ENCODE measurements at places on chromosomes 13 and 19.

DNA sequence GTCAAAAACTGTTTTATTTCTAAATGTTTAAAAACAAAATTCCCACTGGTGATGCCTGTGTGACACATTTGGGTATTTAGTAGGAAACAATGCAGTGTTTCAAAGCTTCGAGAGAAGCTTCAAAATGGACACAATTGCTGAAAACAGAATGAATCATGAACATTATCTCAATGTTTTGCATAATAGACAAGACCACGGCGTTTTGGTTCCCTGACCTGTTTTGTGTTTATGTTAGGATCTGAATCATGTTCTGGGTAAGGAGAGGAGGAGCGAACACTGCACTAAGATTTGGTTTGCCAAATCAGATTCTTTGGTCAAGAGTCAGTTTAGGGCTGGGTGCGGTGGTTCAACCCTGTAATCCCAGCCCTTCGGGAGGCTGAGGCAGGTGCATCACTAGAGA lies 42.2 kb downstream of the IFT88 start:
- DNase-seq = no peak

GRCh38 chr19:6271721-6272410 lies 7.9 kb downstream of the MLLT1 start:
- no peak for DNase-seq

- no peak for DNase-seq
These were observed 93.8 kb upstream of the DOCK9 start for GRCh38 chr13:99071666-99072065.

DNA sequence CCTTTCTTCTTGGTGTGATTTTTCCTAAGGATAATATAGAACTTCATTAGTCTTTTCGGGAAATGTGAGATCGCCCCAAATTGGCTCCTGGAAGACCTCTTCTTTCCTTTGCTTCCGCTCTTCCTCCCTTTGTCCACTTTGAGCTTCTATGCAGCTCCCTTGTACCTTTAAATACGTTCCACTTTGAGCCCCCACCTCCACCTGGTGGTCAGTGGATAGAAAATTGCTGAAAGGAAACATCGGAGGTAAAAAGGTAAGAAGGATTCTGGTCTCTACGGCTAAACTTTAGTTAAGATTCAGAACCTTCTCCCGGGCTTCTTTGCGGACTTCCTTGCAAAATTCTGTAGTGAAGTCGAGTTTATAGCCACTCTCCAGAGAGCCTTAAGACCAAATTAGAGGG lies 55.0 kb upstream of the TM9SF2 start:
- DNase-seq = no peak

DNA sequence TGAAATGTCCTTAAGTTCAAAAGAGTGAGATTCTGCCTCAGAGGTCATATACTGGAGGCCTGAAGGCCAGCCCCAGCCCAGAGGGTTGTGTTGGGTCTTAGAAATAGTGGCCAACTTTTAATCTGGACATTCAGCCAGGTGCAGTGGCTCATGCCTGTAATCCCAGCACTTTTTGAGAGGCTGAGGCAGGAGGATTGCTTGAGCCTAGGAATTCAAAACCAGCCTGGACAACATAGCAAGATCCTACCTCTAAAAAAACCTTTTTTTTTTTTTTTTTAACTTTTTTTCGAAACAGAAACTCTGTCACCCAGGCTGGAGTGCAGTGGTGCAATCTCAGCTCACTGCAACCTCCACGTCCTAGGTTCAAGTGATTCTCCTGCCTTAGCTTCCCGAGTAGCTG lies 15.5 kb downstream of the DPF1 start:
- DNase-seq = no peak

DNA sequence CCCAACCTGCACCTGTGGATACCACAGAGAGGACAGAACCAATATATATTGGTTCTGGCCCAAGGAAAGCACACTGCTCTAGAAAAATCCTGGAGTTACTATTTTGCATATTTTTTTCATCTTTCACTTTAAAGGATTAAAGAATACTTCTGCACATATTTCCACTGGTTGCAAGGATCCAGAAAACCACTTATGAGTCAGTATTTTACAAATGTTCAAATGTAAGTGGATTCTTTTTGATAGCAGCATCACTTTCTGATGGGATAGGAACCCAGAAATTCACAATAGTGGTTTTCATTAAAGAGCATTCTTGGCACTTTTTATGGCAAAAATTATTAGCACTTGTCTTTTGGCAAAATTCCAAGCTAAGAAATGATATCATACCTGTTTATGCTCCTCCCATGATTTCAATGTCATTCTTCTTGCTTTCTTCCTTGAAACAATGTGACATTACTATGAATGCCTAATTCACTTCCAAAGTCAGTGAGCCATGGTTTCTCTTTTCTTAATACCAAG lies 38.2 kb downstream of the MZT1 start:
- DNase-seq = no peak

GRCh38 chr19:16620018-16620417 lies 8.0 kb downstream of the MED26 start:
- no peak for DNase-seq

GRCh38 chr13:93108111-93108601 lies 118.5 kb upstream of the GPC6 start:
- DNase-seq = no peak

- DNase-seq = no peak
These were observed 12.2 kb downstream of the CBARP start for GRCh38 chr19:1225440-1226226.

GRCh38 chr19:29724102-29724641 lies 9.1 kb upstream of the C19orf12 start:
- no peak for DNase-seq

DNA sequence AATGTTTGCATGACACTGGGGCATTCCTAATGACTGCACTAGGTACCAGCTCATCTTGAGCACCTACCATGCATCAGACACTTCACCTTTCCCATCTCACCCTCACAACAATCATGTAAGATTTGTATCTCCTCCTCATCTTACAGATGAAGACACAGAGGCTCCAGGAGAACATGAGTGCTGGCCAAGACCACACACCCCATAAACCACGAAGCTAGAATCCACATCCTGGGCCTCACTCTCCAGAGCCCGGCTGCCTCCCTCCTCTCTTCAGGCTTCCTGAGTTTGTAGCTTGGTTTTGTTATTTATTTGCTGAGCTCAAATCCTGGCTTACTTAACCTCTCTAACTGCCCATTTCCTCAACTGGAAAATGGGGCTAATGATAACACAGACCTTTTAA lies 25.9 kb downstream of the FAM216B start:
- no peak for DNase-seq

DNA sequence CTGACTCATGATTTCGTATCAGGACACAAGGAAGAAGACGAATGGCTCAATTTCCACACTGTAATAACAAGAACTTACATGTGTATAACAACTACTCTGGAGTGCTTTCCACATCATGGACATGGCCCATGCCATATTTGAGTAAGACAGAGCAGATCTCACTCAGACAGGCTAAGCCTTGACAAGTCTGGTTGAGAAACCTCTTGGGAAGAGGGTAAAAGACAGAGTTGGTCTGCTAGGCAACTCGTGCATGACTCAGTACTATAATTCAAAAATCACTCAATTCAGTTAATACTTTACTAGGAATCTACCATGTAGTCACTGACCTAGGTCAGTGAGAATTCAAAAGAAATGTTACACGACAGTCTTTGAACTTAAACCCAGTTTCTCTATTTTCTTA lies 5.7 kb upstream of the THSD1 start:
- DNase-seq = no peak

GRCh38 chr13:26019251-26019650 lies 32.6 kb downstream of the SHISA2 start:
- DNase-seq = no peak

DNA sequence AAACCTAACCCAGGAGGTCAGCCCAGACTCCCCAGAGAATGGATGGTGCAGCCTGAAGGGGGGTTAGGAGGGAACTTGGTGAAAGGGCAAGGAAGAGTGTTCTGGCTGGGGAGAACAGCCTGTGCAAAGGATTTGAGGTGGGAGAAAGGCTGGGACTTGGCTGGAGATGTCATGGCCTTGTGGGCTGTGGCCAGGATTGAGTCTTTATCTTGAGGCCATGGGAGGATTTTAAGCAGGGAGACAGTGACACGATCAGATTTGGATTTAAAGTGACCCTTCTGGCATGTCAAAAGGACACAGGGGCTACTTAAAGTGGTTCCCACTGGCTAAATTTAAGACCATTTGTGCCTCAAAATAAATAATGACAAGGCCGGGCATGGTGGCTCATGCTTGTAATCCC lies 29.7 kb downstream of the MAP4K1 start:
- no peak for DNase-seq

DNA sequence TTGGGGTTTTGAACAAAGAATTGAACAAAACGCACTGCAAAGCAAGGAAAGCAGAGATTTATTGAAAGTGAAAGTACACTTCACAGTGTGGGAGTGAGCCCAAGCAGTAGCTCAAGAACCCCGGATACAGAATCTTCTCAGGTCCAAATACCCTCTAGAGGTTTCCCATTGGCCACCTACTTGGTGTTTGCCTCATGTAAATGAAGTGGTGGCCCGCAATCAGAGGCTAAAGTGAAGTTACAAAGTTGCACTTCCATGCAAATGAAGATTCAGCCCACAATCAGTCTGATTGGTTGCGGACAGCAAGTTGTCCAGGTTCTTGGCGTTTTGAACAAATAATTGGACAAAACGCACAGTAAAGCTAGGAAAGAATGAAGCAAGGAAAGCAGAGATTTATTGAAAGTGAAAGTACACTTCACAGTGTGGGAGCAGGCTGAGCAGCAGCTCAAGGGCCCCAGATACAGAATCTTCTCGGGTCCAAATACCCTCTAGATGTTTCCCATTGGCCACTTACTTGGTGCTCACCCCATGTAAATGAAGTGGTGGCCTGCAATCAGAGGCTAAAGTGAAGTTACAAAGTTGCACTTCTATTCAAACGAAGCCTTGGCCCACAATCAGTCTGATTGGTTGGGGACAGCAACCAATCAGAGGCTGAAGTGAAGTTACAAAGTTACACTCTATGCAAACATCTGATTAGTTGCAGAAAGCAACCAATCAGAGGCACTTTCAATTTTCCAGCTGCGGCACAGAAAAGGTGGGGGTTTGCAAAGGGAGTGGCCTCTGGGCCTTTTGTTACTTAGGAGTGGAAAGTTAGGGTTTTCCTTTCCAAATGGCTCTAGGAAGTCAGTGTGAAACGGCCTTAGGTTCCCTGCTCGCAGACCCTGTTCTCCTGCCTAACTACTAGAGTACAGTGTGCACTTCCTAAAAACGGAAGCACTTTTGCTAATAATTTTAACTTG lies 4.8 kb upstream of the TM9SF2 start:
- no peak for DNase-seq

- no peak for DNase-seq
These were observed 4.5 kb downstream of the PPP1R12C start for GRCh38 chr19:55112777-55113569.

DNA sequence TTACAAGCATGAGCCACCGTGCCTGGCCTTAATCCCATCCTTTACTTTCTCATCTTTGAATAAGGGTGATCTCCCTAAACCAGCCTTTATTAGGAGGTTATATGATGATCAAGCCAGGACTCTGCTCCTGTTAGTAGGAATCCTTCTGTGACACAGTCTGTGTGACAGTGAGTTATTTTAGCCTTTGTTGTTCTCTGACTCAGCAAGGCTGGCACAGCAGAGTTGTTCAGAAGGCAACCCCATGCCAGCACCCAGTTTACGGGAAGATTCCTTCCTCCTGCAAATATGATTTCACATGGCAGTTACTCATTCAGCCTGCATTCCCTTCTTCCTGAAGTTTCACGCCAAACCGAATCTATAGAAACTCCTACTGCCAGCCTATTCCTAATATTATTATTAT lies 10.5 kb upstream of the MIER2 start:
- no peak for DNase-seq

GRCh38 chr19:34118879-34119748 lies 53.2 kb upstream of the LSM14A start:
- DNase-seq = no peak

DNA sequence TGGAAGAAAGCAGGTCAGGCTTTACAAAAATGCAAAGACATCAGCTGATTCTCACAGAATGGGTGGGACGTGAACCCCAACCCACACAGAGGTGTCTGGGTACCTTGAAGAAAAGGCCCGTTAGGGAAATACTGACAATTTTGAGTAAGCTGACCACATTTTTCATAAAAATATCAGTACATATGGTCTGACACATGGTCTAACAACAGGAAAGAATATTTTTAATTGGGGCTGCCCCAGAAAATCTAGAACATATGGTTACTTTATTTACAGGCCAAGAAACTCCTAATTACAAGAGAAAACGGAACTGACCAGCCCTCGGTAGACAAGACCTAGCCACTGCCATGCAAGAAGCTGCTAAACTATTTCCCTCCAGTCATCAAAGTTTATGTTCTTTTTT lies 48.7 kb upstream of the ITM2B start:
- no peak for DNase-seq

DNA sequence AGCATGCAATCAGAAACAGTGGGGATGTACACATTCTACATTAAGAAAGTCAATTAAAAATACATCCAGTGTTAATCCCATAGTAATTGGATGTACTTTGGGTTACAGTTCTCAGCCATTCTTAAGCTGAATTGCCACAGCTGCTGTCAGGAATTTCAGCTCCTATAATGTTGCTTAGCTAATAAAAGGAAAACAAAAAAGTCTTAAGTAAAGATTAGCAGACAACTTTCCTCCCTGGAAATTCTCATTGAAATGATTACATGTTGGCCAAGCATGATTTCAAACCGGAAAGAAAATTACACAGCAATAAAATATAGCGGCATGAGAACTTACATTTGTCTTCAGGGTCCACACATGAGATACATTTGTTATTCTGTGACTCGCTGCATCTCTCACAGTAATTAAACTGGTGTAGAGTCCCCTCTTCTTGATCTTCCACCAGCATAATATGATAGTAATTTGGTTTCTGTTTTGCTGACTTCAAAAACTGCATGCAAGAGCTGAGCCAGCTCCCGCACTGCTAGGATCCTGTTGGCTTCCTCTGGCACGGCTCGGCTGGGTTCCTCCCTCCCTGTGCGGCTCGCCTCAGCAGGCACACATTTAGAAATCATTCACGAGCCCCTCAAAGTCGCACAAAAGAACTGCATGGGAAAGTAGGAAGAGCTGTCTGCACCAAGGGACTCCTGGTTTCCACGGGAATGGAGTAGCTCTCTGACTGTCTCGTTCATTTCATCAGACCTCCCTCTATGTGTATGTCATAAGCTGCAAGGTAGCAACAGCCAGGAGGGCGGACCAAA lies at the start of gene HTR2A:
TSS of gene HTR2A (minus strand) at position 713 of the 797 bp plus-strand sequence. CDS start 1,147 bp downstream, outside the sequence.
- DNase-seq = no peak

GRCh38 chr13:94947965-94948371 lies 235.6 kb upstream of the SOX21 start:
- no peak for DNase-seq

DNA sequence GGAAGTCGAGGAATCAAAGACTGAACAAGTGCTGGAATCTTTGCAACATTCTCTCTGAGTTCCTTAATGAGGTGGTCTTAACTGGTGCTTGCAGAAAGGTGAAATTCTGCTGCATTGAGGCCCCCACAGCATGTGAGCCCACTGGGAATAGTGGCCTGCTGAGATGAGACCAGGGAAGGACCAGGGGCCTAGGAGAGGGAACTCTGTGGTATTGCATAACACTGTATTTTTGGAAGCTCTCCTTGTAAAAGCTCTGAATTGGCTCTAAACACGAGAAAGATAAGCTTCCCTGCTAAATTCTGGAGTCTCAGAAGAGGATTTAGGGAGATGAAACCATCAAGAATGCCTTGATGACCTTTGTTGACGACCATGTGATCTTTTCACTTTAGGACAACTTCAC lies 100.4 kb upstream of the TSC22D1 start:
- DNase-seq = no peak

- DNase-seq = no peak
These were observed 1.4 kb downstream of the SERTM1 start for GRCh38 chr13:36675213-36675536.
